ENCODE measurements at places on chromosomes 5 and 9.
A peak's percentile ranks its signal among the peaks of the same experiment; 100 is the strongest.

DNA sequence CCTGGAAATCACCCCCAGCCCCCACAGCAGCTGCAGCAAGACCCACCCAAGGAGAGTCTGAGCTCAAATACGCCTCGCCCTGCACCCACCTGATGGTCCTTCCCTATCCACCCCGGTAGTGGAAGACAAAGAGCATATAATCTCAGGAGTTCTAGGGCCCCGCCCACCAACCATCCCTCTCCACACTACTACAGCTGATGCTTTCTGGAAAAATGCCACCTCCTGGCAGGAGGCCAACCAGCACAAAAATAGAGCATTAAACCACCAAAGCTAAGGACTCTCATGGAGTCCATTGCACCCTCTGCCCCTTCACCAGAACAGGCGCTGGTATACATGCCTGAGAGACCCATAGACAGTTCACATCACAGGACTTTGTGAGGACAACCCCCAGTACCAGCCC lies 22.5 kb upstream of the NIPSNAP3A start:
- DNase-seq = no peak

GRCh38 chr9:93451849-93452709 lies 594 bp downstream of the FAM120A start:
- peak; percentile 25 for DNase-seq

DNA sequence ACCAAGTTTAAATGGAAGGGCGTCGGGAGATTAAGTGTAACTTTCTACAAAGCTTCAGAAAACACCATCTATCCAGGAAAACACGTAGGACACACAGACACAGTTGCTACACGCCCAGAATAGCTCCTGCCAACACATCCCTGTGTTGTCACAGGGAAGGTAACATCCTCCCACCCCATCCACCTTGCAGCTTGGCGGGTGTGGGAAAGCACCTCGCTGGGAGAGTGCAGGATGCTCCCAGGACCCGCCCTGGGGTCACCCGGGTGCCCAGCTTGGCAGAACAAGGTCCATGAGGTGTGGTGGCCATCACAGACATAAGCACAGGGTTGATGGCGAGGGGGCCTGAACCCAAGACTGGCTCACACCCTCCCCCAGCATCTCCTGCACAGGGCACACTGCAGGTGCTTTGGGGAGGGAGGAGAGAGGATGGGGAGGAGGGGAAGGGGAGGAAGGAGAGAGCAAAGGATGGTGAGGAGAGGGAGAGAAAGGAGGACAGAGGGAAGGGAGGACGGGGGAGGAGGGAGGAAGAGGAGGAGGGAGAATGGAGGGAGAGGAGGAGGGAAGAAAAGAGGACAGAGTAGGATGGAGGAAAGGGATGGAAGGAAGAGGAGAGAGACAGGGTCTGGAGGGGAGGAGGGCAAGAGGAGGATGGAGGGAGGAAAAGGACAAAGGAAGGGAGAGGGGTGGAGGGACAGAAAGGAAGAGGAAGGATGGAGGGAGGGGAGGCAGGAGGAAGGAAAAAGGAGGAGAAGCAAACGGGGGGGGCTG lies 37.2 kb downstream of the GOLM1 start:
- no peak for DNase-seq

GRCh38 chr9:96068511-96068910 lies 193.0 kb downstream of the ERCC6L2 start:
- DNase-seq = no peak

GRCh38 chr9:91056917-91057316 lies 255.3 kb downstream of the SYK start:
- DNase-seq = no peak

DNA sequence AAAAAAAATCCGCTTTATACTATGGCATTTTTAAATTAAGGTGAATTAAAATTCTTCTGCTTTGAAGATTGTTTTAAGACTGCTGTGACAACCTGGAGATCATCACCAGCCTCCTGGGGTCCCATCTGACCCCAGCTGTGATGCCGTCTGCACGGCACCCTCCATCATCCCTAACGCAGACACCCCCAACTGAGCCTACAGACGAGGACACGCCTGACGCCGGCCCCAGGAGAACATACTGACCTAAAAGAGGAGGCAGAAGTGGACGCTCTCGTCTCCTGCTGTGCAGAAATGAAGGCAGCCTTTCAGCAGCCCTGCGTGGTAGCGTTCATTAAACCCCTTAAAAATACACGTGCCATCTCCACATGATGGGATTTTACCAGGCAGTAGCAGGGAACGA lies 125.6 kb upstream of the PPP1R26 start:
- no peak for DNase-seq

DNA sequence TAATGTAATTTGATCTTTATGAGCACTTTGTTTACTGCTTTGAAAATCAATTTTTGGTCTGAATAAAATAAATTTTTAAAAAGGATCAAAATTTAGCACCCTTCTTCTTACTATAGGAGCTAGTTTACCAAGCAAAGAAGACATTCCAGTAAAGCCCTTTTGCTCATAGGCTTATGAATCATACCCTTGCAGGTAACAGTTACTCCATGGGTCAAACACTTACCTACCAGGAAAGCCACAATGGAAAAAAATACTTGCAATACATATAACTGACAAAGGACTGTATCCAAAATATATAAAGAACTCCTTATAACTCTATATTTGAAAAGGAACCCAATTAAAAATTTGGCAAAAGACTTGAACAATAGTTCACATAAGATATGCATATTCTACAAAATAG lies 66.6 kb downstream of the SHOC1 start:
- no peak for DNase-seq

DNA sequence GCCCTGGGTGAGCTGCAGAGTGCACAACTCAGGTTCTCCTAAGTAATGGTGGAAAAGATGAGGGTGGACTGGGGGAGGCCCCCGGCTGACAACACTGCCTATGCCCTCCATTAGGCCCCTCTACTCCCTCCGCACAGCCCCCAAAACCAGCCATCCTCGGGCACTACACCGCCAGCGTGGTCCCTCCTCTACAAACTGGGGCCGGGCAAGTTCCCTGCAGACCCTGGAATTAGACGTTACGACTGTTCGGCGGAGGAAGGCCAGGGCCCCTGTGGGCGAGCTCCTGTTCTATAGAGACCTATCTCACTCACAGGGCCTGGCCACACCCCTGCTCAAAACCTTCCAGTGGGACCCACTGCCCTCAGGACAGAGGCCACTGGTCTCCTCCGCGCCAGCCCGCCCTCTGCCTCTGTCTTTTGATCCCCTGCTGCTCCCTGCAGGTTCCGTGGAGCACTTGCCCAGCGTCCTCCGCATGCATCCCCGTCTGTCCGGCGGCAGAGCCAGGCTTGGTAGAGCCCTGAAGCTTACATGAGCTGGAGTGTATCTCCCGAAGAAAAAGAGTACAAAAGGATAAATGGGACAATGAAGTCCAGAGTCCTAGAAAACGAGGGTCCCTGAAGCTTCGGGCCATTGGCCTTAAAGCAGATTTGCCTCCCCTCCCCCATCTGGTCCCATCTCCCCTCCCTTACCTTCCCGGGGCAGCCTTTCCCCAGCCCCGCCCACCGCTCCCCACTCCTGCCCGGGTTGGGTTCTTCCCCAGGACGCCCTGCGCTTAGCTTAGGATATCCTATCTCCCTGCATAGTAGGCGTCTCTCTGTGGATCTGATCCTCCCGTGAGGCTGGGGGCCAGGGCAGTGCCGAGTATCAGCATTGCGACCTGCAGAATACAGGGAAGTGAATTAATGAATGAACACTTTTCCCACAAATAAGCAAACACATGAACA lies 71.3 kb downstream of the HRH2 start:
- no peak for DNase-seq

GRCh38 chr9:134043531-134043988 lies 18.3 kb downstream of the BRD3OS start:
- no peak for DNase-seq

DNA sequence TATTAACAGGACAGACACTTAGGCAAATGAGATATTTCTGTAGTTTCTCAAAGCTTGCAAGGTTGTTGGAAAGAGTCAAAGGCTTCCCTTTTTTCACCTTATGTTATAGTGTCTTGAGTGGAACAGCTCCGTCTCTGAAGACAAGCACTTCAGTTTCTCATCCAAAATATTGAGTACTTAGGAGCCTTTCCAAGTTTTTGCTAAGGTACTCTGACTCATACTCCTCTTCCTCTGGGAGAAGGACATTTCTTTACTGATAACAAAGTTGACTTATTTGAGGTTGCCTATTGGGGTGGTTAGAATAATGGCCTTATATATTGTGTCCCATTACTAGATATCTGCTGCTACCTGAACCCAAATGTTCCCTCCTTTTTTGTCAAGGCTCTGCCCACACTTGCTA lies 869.6 kb downstream of the MAT2B start:
- DNase-seq = no peak

GRCh38 chr5:72637058-72637457 lies 129.8 kb upstream of the ZNF366 start:
- no peak for DNase-seq

DNA sequence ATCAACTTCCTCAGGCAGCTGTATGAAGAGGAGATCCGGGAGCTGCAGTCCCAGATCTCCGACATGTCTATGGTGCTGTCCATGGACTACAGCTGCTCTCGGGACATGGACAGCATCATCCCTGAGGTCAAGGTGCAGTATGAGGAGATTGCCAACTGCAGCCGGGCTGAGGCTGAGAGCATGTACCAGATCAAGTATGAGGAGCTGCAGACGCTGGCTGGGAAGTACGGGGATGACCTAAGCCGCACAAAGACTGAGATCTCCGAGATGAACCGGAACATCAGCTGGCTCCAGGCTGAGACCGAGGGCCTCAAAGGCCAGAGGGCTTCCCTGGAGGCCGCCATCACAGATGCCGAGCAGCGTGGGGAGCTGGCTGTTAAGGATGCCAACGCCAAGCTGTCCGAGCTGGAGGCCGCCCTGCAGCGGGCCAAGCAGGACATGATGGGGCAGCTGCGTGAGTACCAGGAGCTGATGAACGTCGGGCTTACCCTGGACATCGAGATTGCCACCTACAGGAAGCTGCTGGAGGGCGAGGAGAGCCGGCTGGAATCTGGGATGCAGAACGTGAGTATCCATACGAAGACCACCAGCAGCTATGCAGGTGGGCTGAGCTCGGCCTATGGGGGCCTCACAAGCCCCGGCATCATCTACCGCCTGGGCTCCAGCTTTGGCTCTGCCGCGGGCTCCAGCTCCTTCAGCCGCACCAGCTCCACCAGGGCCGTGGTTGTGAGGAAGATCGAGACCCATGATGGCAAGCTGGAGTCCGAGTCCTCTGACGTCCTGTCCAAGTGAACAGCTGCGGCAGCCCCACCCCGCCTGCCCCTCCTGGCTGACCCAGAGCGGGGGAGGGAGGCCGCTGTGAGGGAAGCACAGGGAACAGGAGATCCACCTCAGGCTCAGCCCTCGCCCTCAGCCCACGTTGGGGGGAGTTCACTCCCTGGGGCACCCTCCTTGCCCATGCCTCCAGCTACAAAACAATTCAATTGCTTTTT lies 84.0 kb downstream of the SEC61B start:
- no peak for DNase-seq

DNA sequence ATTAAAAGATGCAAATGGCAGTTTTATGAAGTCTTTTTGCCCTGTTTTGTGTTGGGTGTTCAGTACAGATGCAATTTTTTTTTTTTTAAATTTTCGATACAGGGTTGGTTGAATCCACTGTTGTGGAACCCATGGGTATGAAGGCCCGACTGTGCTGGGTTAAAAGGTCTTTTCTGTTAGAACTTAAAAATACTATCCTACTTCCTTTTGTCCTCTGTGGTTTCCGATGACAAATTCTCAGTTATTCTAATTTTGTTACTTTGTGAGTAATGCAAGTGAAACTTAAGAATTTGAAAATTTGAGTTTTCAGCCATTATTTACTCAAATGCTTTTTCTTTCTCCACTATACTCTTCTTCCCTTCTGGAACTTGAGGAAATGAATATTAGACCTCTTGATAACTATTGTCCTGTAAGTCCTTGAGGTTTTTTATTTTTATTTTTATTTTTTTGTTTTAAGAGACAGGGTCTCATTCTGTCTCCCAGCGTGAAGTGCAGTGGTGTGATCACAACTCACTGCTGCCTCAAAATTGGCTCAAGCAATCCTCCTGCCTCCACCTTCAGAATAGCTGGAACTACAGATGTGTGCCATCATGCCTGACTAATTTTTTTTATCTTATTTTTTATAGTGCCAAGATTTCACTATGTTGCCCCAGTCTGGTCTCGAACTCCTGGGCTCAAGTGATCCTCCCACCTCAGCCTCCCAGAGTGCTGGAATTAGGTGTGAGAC lies 67.5 kb downstream of the ZCCHC7 start:
- DNase-seq = no peak

- DNase-seq = no peak
Observed at GRCh38 chr5:12343558-12343957, 439.3 kb upstream of the CTNND2 start.

GRCh38 chr5:55880453-55880852 lies 29.3 kb downstream of the IL31RA start:
- DNase-seq = no peak

- DNase-seq = no peak
Observed at GRCh38 chr5:123033157-123033671, 3.3 kb downstream of the PPIC start.

DNA sequence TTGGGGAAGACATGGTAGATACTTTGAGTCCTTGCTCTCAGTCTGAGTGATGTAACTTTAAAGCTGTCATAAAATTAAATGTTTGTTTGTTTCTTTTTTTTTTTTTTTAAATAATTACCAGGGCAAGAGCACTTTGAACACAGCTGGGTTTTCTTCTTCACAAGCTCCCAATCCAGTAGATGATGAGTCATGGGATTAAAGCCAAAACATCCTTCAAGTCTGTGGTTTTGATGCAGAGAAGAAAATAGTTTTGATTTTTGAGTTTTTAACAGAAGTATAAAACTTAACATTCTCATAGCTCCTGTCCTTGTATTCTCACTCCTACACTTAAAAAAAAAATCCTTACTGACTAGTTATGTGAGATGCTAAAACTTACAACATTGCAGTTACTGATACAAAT lies 34.8 kb upstream of the IL31RA start:
- no peak for DNase-seq

- DNase-seq = peak; percentile 43
Observed at GRCh38 chr5:149371296-149371962, 7.7 kb downstream of the IL17B start.

- DNase-seq = no peak
Observed at GRCh38 chr9:11871852-11872251, 821.3 kb upstream of the TYRP1 start.

- DNase-seq = no peak
Observed at GRCh38 chr9:113589890-113590289, 126.4 kb downstream of the RGS3 start.

GRCh38 chr5:179420476-179420875 lies 75.2 kb upstream of the ADAMTS2 start:
- no peak for DNase-seq

DNA sequence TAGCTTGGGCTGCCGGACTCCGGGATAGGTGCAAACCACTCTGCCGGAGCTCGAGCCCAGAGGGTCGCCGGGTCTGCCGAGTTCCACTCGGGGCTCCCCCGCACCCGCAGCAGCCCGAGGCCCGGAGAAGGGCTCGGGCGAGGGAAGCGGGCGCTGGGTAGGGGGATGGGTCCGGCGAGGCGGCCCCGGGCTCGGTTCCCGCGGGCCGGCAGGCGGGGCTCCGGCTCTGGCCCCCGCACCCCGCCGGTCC lies 507 bp downstream of the RICTOR start:
- DNase-seq = no peak

- DNase-seq = no peak
Observed at GRCh38 chr5:140220032-140220697, 45.2 kb downstream of the CYSTM1 start.

- DNase-seq = no peak
Observed at GRCh38 chr5:88583471-88583870, 299.5 kb downstream of the MEF2C start.

- DNase-seq = no peak
Observed at GRCh38 chr5:136051486-136052220, 22.9 kb downstream of the TGFBI start.

All from activated gamma-delta T cell treated with anti-CD3 and anti-CD28 coated beads, Interleukin-2, amount 50 U/mL, for 16 hours (primary cell).